Right renal pelvis (tissue), 4 donors: ENCODE measurements at places on chromosomes 1 and 21. TPM values are rescaled to one million over a fixed set of nuclear protein-coding genes. Genes with fewer than 3 reads are reported as not detected.

- DNase-seq, result no peak
These were observed 5.1 kb downstream of the HLX start for GRCh38 chr1:220884109-220884980.

DNA sequence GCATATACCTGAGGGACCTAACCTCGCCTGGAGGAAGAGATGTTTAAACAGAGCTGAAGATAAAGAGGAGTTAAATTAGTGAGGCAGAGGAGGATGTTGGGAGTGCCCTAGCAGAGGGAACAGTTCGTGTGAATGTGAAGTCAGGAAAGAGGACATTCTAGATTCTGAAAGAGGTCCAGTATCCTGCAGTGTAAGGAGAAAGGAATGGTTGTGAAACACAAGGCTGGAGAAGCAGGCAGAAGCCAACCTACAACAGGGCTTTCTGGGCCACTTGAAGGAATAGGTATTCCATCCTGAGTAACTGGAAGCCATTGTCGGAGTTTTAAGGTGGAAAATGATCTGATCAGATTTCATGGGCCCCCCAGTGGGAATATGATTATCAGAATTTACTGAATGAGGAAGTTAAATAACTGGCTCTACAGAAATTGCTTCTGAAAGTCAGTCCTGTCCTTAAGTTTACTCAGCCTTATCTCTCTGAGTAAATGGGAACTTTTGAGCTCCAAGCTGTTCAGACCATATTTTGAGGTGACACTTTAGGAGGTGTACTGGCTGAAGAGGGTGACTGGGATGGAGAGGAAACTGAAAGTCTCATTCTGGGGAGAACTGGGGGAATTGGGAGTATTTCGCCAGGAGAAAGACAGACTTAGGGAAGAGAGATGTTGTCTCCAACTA is 24.4 kb upstream of the FAAH start:
- no peak for DNase-seq

GRCh38 chr1:2632051-2632430 is 775 bp downstream of the MMEL1 start:
- DNase-seq, result no peak

DNA sequence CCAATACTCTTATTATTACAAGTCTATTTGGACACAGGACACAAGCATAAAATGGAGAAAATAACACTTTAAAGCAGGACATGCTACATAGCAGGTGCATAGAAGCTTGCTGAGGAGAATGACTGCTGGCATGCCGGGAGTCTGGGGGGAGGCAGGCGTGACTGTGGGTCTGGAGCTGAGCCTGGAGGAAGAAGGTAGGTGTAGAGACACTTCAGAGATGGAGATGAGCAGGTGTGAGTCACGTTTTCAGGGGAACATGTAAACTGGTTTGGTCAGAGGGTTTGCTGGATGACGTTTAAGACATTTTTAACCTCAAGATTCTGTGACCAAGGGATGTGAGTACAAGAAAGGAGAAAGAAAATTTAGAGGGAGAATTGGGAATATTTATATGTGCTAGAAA is 24.5 kb downstream of the OSCP1 start:
- no peak for DNase-seq

GRCh38 chr1:46246548-46247435 is 771 bp upstream of the RAD54L start:
- no peak for DNase-seq

DNA sequence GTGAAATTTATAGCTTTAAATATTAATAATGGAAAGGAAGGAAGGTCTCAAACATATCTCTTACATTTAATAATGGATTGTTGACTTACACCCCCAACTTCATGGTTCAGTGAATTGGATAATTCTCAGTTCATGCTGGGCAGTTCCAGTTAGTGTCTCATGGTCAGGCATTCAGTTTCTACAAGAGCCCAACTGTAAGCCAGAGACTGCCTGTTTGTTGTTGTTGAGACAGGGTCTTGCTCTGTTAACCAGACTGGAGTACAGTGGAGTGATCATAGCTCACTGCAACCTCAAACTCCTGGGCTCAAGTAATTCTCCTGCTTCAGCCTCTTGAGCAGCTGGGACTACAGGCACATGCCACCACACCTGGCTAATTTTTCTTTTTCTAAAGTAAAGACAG is 5.0 kb upstream of the DMAP1 start:
- no peak for DNase-seq

GRCh38 chr1:117176579-117176978 is 34.1 kb downstream of the VTCN1 start:
- no peak for DNase-seq

DNA sequence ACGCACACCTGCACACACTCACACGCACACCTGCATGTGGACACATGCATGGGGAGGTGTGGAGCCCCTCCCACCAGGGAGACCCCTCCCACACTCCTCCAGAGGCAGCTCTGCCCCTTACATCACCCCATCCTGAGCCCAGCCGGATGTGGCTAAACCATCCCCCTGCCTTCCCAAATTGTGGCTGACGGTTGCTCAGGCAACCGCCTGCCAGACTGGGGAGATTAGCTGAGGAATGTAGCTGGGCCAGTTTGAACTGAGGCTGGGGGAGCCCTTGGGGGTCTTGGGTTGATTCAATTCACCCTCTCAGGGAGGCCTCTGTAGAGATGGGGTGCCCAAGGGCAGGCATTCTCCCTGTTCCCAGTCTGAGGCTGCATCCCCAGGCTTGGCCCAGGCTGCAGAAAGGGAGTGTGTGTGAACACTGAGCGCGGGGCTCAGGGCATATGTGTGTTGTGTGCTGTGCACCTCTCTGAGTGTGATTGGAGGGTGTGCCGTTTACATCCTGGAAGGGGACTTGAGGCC is 12.9 kb downstream of the PTPRU start:
- DNase-seq, result no peak

DNA sequence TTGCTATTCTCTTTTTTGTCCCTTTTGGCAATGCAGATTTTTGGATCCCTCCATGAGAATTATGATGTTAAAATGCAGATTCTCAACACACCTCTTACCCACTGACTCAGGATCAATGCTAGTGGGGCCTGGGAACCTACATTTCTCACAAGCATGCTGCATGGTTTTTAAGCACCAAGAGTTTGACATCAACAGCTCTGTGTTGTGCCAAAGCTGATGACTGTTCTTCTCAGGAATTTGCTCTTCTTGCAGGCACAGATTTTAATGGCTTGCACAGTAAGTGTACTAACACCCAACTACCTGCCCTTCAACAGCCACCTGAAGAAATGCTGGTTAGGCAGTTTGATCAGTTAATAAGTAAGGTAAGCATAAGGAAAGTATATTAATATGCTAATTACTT is 468.7 kb downstream of the PTBP2 start:
- no peak for DNase-seq

- DNase-seq, result no peak
These were observed 4.4 kb downstream of the DVL1 start for GRCh38 chr1:1344655-1345361.

The FYB2 gene
- polyA plus RNA-seq, result 0.77 TPM

The LORICRIN gene
- not detected for polyA plus RNA-seq

The ETNK2 gene
- polyA plus RNA-seq, result 26.8 TPM

The GNAT2 gene
- not detected for polyA plus RNA-seq

The AP4B1 gene
- 26.6 TPM for polyA plus RNA-seq

The CACNA1S gene
- 0.49 TPM for polyA plus RNA-seq

The LPGAT1 gene
- polyA plus RNA-seq, result 23.2 TPM

The RGSL1 gene
- not detected for polyA plus RNA-seq
